ENCODE measurements at places on chromosomes 6 and 20.

- DNase-seq, result no peak
Observed at GRCh38 chr6:126199466-126199865, 140.4 kb upstream of the CENPW start.

GRCh38 chr6:24477070-24477469, 12.3 kb downstream of the GPLD1 start:
- no peak for DNase-seq

DNA sequence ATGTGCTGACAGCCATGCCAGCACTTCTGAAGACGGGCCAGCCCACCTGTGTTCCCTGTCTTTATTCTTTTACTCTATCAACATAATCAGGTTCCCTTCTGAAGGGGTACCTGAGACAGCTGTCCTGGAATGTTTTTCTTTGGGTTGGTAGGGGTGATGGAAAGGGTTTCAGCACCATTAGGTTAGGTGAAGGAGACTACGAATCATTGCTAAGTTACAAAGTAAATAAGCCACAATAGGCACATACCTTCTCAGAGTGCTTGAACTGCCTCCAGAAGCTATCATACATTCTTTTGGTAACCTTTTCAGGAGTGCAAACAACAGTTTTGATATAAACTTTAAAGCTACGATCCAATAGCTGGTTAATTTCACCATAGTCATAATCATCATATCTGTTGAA, 106.3 kb downstream of the SESN1 start:
- DNase-seq, result no peak

GRCh38 chr6:155958550-155958949, 502.9 kb upstream of the NOX3 start:
- DNase-seq, result no peak
